ENCODE measurements at places on chromosomes 16 and 17.

DNA sequence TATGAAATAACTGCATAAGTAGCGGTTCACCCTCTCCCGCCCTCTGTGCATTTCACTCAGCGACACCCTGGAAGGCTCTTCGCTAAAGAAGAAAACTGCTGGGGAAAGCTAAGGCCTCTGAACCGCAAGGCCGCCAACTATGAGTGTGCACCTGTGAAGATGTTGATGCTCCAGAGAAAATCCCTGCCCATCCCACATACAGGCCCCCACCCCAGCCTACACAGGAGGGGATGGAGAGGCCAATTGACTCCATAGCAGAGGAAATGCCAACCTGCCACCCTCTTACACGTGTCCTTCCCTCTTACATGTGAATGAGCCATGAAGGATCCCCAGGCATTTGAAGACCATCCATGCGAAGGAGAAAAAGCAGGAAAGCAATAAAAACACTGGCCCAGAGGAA, 104.8 kb downstream of the MGAT5B start:
- no peak for DNase-seq

- DNase-seq = no peak
Measured at GRCh38 chr16:66984892-66985311, 3.5 kb upstream of the CES4A start.

DNA sequence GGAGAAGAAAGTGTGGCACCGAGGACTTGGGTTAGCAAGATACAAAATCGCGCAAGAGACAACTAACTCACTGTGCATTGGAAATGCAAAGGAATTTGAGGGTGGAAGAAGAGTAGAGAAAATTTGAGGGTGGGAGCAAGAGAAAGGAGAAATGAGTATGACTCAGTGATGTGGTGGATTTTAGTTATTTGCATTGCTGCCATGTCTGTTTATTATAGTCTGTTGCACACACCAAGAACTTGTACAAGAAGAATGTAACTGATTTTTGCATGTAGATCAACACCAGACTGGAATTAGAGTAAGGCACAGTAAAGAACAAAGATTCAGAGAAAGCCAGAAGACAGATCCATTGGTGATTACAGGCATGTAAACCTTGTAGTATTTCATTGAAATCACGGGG, 71.6 kb upstream of the SMIM36 start:
- DNase-seq = no peak

DNA sequence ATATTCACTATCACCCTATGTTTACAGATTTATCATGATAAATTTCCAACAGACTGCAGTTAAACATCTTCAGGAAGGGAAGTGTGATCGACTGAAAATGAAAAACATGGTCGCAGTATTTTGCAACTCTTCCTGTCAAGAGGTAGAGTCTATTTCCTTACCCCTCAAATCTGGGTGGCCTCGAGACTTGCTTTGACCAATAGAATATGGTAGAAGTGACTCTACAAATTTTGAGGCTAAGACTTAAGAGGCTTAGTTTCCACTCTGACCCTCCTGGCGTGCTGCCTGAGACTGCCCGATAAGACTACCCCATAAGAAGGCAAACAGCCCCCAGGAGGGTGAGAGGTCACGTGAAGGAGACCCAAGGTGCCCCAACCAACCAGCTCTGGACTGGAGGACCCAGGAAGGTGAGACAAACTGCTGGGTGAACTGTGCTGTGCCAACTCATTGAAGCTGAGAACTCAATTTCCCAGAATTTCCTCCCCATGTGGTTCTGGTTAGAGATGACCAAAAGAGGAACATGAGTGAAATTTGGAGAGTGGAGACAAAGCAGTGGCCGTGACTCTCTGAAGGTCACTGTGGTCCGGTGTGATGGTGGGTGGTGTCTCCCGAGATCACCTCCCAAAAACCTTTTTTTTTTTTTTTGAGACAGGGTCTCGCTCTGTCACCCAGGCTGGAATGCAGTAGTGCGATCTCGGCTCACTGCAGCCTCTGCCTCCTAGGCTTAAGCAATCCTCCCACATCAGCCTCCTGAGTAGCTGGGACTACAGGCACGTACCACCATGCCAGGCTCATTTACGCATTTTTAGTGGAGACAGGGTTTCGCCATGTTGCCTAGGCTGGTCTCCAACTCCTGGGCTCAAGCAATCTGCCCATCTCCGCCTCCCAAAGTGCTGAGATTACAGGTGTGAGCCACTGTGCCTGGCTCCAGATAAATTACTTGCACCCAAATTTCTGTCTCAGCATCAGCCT, 38.2 kb upstream of the LITAF start:
- no peak for DNase-seq

- DNase-seq = no peak
Measured at GRCh38 chr17:83185023-83186002, 105.9 kb downstream of the METRNL start.

DNA sequence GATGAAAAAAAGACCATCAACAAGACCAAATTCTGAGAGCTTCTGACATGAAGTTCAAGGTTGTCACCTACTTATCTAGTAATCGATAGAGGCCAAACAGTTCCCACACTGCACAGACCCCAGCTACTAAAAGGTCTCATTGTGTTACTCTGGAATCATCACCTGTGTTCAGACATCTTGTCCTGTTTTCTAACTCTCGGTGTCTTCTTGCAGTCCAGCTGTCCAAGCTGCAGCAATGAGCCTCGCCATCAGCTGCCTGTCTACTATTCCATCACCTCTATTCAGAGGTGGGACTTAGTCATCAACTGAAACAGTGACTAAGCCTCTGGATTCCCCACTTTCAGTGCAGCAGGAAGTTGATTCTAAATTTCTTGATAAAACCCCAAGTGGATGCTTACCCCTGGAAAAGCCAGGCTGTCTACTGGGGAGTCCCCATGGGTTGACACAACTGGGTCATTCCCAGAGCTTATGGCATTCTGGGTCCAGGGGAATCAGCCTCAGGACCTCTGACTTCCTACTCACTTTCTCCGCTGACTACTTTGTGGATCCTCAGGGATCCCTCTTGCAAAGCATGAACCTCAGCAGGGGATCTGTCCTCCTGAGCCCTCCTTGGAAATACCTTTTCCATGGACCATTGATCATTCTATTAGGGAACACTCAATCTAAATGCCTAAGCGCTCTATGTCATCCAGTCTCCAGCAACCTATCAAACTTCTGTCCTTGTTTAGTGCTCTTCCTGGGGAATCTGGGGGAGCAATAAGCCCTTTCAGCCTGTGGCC, 46.5 kb downstream of the HNF1B start:
- no peak for DNase-seq

DNA sequence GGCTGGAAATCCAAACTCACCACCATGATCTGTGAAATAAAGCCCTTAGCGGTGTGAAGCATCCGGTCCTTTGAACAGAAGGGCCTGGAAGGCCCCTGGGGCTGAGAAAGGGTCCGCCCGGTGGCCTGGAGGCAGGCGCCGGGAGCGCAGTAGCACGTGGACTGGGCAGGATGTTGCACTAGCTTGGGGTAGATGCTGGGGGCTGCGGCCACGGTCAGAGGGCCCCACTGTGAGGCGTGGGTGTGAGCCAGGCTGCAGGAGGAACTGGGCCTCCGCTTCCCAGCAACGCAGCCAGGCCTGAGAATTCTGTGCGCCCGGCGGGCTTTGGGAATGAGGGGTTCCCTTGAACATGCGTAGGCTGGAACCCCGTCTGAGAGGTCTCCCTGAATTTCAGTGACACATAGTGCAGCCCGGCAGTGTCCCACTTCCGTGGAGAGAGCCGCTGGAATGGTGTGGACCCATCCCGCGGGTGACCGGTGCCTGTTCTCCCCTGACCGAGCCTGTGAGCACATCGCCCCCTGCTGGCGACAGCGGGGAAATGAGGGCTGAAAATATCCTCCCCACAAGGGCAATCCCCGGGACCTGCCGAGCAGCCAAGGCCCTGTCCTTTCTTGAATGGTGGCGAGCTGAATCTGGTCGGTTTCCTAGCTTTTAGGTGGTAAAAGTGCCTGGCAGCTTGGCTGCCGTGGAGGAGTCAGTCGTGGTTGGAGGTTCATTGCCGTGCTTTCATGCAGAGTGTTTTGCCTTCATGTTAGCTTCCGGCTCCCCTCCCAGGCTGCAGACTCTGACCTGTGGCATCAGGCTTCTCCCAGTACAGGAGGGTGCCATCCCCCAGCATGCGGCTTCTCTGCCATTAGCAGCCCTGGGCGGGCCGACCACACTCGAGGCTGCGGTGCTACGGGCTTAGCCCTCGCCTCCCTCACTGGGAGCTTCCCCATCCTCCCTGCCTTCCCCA, 43.8 kb downstream of the DNAJA2 start:
- DNase-seq = peak; percentile 50

DNA sequence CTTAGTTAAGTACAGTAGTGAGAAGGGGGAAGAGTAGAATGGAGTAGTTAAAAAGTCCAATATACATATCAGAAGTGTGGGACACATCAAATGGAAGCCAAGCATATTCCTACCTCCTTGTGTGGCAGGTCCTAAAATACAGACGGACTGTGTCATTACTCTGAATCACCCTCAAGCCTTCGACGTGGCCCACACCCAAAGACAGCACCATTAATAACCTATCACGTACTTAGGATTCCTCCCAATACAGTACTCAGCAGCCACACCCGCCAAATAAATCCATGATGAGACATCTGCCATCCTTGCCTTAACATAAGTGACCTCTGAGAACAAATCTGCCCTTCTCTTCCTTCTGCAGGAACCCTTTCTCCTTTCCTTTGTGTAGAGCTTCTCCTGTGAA, 38.9 kb downstream of the UBE2G1 start:
- no peak for DNase-seq

DNA sequence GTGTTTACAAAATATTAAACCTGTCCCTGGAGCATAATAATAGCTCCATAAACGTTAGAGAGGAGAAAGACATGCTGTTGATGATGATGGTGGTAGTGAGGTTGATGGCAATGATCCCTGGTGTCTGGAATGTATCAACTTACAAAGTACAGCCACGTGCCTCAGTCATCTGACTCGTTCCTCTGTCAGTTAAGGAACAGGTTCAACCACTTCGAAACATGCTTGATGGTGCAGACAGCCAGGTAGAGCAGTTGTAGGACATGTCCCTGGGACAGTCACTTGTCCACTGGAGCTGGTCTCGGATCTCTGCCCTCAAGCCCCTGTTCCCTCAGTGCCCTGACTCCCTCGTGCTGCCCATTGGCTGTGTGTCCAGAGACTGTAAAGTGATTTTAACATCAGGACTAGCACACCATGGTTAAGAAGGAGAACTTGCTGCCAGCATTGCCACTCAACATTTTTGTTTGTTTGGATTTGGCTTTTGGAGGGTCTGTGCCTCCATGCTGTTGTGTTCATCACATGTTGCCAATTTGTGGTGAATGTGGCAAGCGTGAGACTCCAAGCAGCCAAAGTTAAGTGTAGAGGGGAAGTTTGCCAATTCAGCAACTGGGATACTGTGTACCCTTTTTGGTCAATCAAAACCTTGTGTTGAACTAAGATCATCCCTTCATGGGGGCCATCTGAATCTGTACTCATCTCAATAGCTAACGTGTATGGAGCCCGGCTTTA, 16.3 kb upstream of the SALL1 start:
- no peak for DNase-seq

GRCh38 chr17:909642-910323, 69.8 kb downstream of the NXN start:
- no peak for DNase-seq

- no peak for DNase-seq
Measured at GRCh38 chr17:20779521-20779920, 200.0 kb downstream of the CDRT15L2 start.

GRCh38 chr17:1643293-1643998, 2.1 kb downstream of the SCARF1 start:
- no peak for DNase-seq

DNA sequence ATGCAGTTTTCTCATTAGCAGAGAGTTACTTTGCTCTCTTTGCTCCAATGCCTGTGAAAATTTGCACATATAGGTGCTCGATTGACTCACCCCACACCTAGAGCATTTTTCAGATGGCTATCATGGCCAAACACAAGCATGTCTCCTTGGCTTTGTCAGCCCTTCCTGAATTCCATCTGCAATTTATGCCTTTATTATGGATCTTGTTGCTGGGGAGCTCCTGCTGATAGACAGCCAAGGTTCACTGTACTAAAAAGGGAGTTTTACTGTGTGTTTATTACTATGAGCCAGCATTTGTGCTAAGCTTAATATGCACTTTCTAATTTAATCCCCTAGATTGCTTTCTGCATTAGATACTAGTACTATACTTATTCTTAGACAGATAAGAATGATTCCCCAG, 93.3 kb downstream of the TOX3 start:
- no peak for DNase-seq

DNA sequence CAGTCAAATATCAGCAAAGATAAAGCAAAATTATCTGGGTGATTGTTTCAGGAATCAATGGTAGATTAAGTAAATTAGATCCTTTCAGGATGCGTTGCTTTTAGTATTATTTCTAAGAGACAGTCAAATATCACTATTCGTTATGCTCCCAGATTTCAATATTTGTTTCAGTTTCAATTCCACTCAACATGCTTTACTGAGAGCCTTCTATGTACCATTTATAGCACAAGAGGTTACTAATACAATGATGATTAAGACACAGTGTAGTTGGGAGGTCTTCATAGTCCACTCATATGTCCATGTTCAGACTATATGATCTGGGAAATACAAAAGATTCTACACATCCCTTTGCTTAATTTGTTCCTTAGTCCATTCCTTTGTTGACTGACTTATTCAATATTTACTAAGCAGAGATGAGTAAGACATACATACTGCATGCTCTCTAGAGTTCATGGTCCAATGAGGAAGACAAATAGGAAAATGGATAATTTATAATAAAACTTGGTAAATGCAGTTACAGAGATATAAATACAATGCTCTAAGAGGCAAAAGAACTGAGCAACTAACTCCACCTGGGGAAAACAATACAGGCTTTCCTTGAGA, 88.2 kb upstream of the NOG start:
- no peak for DNase-seq

DNA sequence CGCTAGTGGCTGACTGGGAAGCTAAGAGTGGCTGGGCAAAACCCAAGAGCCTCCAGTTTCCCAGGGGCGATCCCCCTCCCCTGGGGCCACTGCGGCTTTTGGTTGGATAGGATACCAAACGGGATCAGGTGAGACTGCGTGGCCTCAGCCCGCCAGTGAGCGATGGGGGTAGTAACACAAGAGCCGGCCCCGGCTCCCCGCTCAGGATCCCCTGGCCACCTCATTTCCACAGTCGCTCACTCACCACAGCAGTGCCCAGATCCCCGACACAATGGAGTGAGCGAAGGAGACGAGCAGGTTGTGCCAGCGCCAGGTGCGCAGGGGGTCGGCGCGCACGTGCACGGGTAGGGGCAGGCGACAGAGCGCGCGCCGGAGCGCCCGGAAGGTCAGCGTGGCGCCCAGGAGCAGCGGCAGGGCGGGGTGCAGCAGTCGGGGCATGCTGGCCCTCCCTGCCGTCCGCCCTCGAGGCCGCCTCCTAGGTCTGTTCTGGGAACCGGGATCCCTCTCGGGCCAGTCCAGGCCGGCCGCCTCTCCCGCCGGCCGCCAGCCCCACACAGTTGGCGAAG, 290 bp downstream of the TLCD1 start:
- no peak for DNase-seq

GRCh38 chr17:30344283-30345088, 10.6 kb upstream of the TMIGD1 start:
- DNase-seq = no peak

GRCh38 chr17:58527306-58527705, 12.9 kb upstream of the MTMR4 start:
- DNase-seq = no peak

GRCh38 chr16:71771571-71771970, 37.1 kb downstream of the AP1G1 start:
- DNase-seq = no peak

GRCh38 chr17:31431098-31431851, 39.8 kb downstream of the RAB11FIP4 start:
- no peak for DNase-seq

- DNase-seq = no peak
Measured at GRCh38 chr16:24394341-24394740, 138.2 kb downstream of the CACNG3 start.

GRCh38 chr16:47056688-47057629, 83.5 kb upstream of the DNAJA2 start:
- no peak for DNase-seq

Measured in CMK (cell line).